ENCODE measurements at places on chromosomes 2 and 18. TPM values are rescaled to one million over a fixed set of nuclear protein-coding genes. Genes with fewer than 3 reads are reported as not detected.

- H3K4me1 ChIP-seq, result no peaks in the 10 kb centered on the region
- no peaks in the 10 kb centered on the region for H3K27me3 ChIP-seq
- H3K36me3 ChIP-seq, result no peaks in the 10 kb centered on the region
- H3K27ac ChIP-seq, result no peak overlapping the region
These were observed 51.9 kb upstream of the CWC22 start for GRCh38 chr2:180058993-180059392.

MTCL1 gene
- polyA plus RNA-seq, result 28.0 TPM

GRCh38 chr2:142938240-142938639 lies 60.8 kb downstream of the KYNU start:
- no peaks in the 10 kb centered on the region for H3K4me1 ChIP-seq
- H3K36me3 ChIP-seq, result no peaks in the 10 kb centered on the region
- H3K4me3 ChIP-seq, result no peak overlapping the region
- DNase-seq, result no peak
- no peak overlapping the region for H3K27ac ChIP-seq

DNA sequence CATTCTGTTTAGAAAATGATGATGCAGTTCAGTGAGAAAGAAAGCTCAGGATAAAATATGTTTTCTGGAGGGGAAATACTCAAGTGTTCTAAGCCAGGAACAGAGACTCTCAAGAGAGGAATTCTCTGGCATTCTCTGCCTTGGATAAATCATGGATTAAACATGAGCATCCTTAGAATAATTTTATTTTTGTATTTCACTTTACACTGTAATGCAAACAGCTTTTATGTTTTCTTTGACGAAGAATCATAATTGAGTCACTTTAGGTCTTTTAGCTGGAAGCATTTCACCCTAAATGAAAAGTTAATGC lies 11.1 kb downstream of the GDF7 start:
- DNase-seq, result no peak
- H3K36me3 ChIP-seq, result peaks cover 30% of the 10 kb centered on the region
- no peak overlapping the region for H3K27ac ChIP-seq
- no peak overlapping the region for H3K4me3 ChIP-seq
- peaks cover 6% of the 10 kb centered on the region for H3K4me1 ChIP-seq
- no peaks in the 10 kb centered on the region for H3K27me3 ChIP-seq

INSIG2 gene
- polyA plus RNA-seq, result 8.7 TPM

GRCh38 chr2:105442056-105442455 lies 43.2 kb upstream of the FHL2 start:
- H3K27ac ChIP-seq, result no peak overlapping the region
- no peaks in the 10 kb centered on the region for H3K36me3 ChIP-seq
- DNase-seq, result no peak
- H3K4me3 ChIP-seq, result no peak overlapping the region
- H3K27me3 ChIP-seq, result no peaks in the 10 kb centered on the region

ALKAL2 gene
- polyA plus RNA-seq, result not detected

DNA sequence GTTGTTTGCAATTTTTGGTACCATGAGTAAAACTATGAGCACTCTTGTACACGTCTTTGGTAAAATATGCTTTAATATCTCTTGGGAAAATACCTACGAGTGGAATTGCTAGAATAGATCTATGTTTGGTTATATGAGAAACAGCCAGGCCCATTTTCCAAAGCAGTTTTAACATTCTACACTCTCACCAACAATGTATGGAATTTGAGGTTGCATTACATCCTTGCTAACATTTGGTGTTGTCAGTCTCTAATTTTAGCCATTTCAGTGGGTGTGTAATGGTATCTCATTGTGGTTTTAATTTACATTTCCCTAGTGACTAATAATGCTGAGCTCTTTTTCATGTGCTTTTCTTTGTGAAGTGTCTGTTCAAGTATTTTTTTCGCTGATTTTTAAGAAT lies 118.9 kb upstream of the TCF4 start:
- no peaks in the 10 kb centered on the region for H3K4me1 ChIP-seq
- no peak overlapping the region for H3K4me3 ChIP-seq
- DNase-seq, result no peak
- H3K27me3 ChIP-seq, result no peaks in the 10 kb centered on the region
- H3K36me3 ChIP-seq, result no peaks in the 10 kb centered on the region

- H3K27ac ChIP-seq, result no peak overlapping the region
- no peaks in the 10 kb centered on the region for H3K4me1 ChIP-seq
- no peaks in the 10 kb centered on the region for H3K36me3 ChIP-seq
- peak; percentile 53 for DNase-seq
These were observed 13.0 kb downstream of the AMER3 start for GRCh38 chr2:130768191-130768855.

TMEM178A gene
- polyA plus RNA-seq, result 0.60 TPM

MRPS5 gene
- 40.4 TPM for polyA plus RNA-seq

GRCh38 chr2:186407611-186408010 lies 78.4 kb upstream of the ZC3H15 start:
- H3K4me1 ChIP-seq, result no peaks in the 10 kb centered on the region
- H3K27ac ChIP-seq, result no peak overlapping the region
- DNase-seq, result no peak
- no peaks in the 10 kb centered on the region for H3K36me3 ChIP-seq
- no peaks in the 10 kb centered on the region for H3K27me3 ChIP-seq

Data from SK-N-SH (cell line).